ENCODE measurements at places on chromosomes 7 and 10. TPM values are rescaled to one million over a fixed set of nuclear protein-coding genes. Genes with fewer than 3 reads are reported as not detected.

DNA sequence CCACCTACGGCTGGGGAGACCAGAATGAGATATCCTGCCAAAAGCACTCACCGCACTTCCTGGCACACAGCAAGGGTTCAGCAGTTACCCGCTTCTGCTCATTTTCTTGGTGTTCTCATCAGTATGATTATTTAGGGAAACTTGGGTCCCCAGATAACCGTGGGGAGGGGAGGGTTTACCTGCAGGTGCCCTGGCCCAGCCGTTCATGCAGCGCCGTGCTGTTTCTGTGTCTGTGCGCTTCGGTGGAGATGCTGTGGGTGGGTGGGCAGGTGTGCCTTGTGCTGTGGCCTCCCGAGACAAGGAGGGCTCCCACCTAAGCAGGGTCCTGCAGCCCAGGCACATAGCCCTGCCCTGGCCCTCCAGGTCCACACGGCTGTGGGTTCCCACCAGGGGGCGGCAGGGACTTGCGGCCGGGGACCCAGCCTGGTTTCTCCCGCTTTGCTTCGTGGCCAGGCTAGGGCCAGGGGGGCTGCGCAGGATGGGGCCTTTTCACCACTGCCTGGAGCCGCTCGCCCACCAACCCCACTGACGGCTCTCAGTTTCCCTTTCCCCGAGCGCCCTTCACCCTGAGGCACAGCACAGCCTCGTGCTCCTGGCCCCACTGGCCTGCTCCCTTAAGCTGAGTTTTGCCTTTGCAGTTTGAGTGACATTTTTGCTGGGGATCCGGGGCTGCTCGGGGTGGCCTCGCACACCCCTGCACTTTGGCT, 78.5 kb downstream of the LHPP start:
- peaks cover 9% of the 10 kb centered on the region for H3K4me1 ChIP-seq
- no peak for DNase-seq
- H3K27me3 ChIP-seq, result no peaks in the 10 kb centered on the region

DNA sequence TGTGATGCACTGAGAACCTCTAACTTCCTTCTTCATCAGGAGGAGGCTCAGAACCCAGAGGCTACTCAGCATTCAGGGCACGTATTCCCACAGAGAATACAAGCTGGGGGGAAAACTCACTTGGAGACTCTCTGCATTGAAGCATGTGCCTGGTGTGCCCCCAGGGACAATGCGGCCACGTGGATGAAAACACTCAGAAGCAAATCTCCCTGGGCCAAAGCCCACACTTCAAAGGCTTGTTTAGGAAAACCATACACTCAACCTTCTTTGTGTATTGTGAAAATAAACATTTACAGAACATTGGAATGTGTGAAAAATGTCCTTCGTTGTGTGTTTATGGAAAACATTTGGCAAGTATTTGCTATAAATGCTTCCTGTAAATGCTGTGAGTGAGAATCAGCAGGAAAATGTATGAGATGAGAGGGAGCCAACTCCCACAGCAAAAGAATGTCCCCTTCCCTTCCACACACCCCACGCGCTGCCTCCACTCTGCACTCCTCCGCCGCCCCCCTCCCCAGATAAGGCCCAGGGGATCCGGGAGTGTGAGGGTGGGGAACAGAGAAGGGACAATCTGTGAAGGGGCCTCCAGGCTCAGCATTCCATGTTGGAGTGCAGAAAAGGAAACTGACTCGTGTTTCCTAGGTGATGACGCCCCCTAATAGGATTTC, 339.5 kb downstream of the ELMO1 start:
- peaks cover 9% of the 10 kb centered on the region for H3K4me1 ChIP-seq
- peak overlapping the region; percentile 52 for H3K27ac ChIP-seq
- no peaks in the 10 kb centered on the region for H3K27me3 ChIP-seq
- H3K4me3 ChIP-seq, result no peak overlapping the region
- DNase-seq, result no peak

- H3K4me1 ChIP-seq, result no peaks in the 10 kb centered on the region
- DNase-seq, result no peak
- no peak overlapping the region for H3K27ac ChIP-seq
- no peaks in the 10 kb centered on the region for H3K27me3 ChIP-seq
- H3K36me3 ChIP-seq, result no peaks in the 10 kb centered on the region
- H3K4me3 ChIP-seq, result no peak overlapping the region
These were observed 93.1 kb downstream of the FZD1 start for GRCh38 chr7:91357379-91357778.

GRCh38 chr7:156792611-156793010, 100.4 kb downstream of the LMBR1 start:
- no peak overlapping the region for H3K27ac ChIP-seq
- no peak for DNase-seq
- peaks cover 3% of the 10 kb centered on the region for H3K36me3 ChIP-seq
- no peak overlapping the region for H3K4me3 ChIP-seq

GRCh38 chr7:150927956-150928344, 50.2 kb downstream of the KCNH2 start:
- H3K27ac ChIP-seq, result no peak overlapping the region
- no peak for DNase-seq
- no peaks in the 10 kb centered on the region for H3K27me3 ChIP-seq
- H3K4me1 ChIP-seq, result no peaks in the 10 kb centered on the region
- H3K36me3 ChIP-seq, result no peaks in the 10 kb centered on the region
- H3K4me3 ChIP-seq, result no peak overlapping the region

DNA sequence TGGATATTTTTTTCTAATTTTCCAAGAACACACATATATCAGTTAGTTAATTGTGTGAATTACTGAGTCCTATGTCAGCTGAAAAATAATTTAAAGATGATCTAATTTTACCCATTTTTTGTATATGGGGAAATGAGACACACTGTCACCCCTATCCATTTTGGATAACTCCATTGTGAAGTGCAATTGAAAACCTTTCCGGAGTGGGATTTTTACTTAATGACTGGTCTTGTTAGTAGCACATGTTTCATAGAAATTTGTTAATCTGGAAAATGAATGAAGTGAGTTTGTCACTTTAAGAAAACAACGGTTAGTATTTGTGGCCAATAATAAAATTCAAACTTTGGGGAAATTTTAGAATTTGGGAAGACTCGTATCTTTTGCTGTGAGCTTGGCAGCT, 2.0 kb downstream of the GARS1 start:
- DNase-seq, result no peak
- H3K4me1 ChIP-seq, result peaks cover 34% of the 10 kb centered on the region
- no peaks in the 10 kb centered on the region for H3K27me3 ChIP-seq
- no peak overlapping the region for H3K27ac ChIP-seq
- H3K4me3 ChIP-seq, result peak overlapping the region; percentile 83
- peaks cover 34% of the 10 kb centered on the region for H3K36me3 ChIP-seq

GRCh38 chr7:28135315-28135714, 45.3 kb downstream of the JAZF1 start:
- no peak overlapping the region for H3K27ac ChIP-seq
- DNase-seq, result no peak
- H3K27me3 ChIP-seq, result no peaks in the 10 kb centered on the region
- no peaks in the 10 kb centered on the region for H3K36me3 ChIP-seq
- H3K4me3 ChIP-seq, result no peak overlapping the region
- H3K4me1 ChIP-seq, result peaks cover 60% of the 10 kb centered on the region

- no peak overlapping the region for H3K27ac ChIP-seq
- no peak for DNase-seq
- no peaks in the 10 kb centered on the region for H3K27me3 ChIP-seq
These were observed 147.1 kb downstream of the ITGA8 start for GRCh38 chr10:15572531-15573045.

GRCh38 chr7:98423043-98423442, 22.2 kb upstream of the BAIAP2L1 start:
- peaks cover 44% of the 10 kb centered on the region for H3K27me3 ChIP-seq
- H3K4me3 ChIP-seq, result no peak overlapping the region
- DNase-seq, result no peak
- no peaks in the 10 kb centered on the region for H3K36me3 ChIP-seq

DNA sequence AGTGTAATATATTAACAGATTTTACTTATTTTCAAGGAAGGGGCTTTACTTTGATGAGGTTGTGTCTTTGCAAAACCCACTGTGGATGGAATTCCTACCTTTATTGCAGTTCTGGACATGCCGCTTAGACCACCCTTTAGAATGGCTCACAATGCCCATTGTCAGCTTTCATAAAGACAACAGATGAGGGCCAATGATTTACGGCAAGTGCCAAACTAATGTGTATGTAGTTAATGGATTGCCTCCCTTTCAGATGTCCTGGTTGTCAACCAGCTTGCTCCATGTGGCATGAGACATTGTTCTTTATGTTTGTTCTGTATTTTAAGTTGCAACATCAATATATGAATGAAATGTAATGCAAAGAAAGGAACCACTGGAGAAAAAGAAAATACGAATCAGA, 35.0 kb upstream of the ELMO1 start:
- no peaks in the 10 kb centered on the region for H3K27me3 ChIP-seq
- no peaks in the 10 kb centered on the region for H3K4me1 ChIP-seq
- DNase-seq, result no peak
- no peaks in the 10 kb centered on the region for H3K36me3 ChIP-seq
- no peak overlapping the region for H3K27ac ChIP-seq
- no peak overlapping the region for H3K4me3 ChIP-seq

DNA sequence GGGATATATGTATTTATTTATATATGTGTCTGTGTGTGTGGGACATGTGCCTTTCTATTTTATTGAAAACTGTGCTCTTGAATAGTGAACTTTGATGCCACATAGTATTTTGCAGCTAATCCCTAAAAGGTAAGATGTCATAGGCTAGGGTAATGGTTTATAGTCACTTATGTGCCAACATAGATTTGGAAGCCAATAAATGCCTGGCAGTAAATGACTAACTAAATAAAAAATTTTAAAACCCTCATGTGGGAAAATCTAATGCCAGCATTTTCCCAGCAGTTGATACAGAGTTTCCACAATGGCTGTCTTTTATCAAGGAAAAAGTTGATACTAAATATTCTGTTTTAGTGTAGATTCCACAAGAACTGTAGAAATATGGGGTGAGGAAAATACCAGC, 101.5 kb upstream of the IMMP2L start:
- H3K36me3 ChIP-seq, result no peaks in the 10 kb centered on the region
- H3K27me3 ChIP-seq, result no peaks in the 10 kb centered on the region
- H3K4me1 ChIP-seq, result no peaks in the 10 kb centered on the region
- no peak overlapping the region for H3K27ac ChIP-seq
- no peak for DNase-seq
- no peak overlapping the region for H3K4me3 ChIP-seq

DNA sequence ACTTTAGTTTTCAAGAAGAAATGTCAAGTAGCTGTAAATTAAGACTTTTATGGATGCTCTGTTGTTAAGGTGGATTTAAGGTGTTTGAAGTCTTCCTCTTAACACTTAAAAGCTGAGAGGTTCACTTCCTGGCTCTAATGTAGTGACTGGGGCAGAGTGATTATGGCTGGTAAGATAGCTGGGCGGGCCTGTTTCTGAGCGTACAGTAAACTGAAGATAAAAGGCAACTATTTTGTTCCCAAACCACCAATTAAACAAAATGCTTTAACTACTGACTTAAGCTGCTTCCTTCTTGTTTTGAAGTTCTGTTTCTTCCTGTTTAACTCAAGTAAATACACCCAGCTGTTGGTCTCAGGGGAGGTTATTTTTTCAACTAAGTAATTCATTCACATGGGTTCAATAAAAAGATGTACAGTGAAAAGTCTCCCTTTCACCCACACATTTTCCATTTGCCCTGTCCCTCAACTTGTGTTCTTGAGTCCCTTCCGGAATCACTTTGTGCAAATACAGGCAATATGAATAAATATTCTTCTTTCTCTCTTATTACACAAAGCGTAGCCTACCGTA, 19.3 kb downstream of the VWA2 start:
- DNase-seq, result no peak
- no peaks in the 10 kb centered on the region for H3K36me3 ChIP-seq
- H3K27me3 ChIP-seq, result no peaks in the 10 kb centered on the region
- no peaks in the 10 kb centered on the region for H3K4me1 ChIP-seq

GRCh38 chr7:87036985-87037384, 22.5 kb downstream of the ELAPOR2 start:
- no peaks in the 10 kb centered on the region for H3K36me3 ChIP-seq
- DNase-seq, result no peak
- no peak overlapping the region for H3K27ac ChIP-seq
- H3K4me1 ChIP-seq, result no peaks in the 10 kb centered on the region
- H3K4me3 ChIP-seq, result no peak overlapping the region
- H3K27me3 ChIP-seq, result no peaks in the 10 kb centered on the region

DNA sequence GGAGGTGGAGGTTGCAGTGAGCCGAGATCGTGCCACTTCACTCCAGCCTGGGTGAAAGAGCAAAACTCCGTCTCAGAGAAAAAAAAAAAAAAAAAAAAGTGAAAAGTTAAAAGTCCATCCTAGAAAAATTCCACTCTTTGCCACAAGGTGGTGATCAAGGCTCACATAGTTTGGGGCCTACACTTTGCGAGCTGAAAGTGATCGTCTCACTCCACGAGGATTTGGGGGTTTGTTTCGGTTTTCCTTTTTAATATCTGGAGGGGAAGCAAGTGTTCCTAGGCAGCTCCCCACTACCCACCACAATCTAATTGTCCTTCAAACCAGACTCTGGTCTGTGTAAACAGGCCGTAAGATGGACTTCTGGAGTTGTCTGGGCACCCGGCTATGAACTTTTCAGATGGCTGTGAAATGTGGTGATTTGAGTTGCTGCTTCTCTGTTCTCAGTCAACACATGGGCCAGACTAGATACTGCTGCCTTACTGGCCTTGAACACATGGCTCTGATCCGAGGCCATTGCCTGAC, 27.1 kb downstream of the PRLHR start:
- DNase-seq, result peak; percentile 70
- H3K36me3 ChIP-seq, result no peaks in the 10 kb centered on the region
- H3K27me3 ChIP-seq, result no peaks in the 10 kb centered on the region
- H3K27ac ChIP-seq, result no peak overlapping the region

- DNase-seq, result no peak
- no peak overlapping the region for H3K4me3 ChIP-seq
These were observed 7.4 kb downstream of the CYP3A43 start for GRCh38 chr7:99835189-99835588.

- no peak overlapping the region for H3K27ac ChIP-seq
- no peak for DNase-seq
- H3K36me3 ChIP-seq, result no peaks in the 10 kb centered on the region
These were observed 42.2 kb upstream of the C10orf90 start for GRCh38 chr10:126712681-126713080.

GRCh38 chr10:72796042-72796441, 97.5 kb upstream of the OIT3 start:
- H3K4me3 ChIP-seq, result no peak overlapping the region
- H3K27ac ChIP-seq, result no peak overlapping the region
- no peak for DNase-seq

GRCh38 chr7:2720024-2720423, 32.0 kb downstream of the AMZ1 start:
- no peak for DNase-seq
- peaks cover 31% of the 10 kb centered on the region for H3K4me1 ChIP-seq
- H3K27ac ChIP-seq, result no peak overlapping the region
- H3K27me3 ChIP-seq, result no peaks in the 10 kb centered on the region
- H3K4me3 ChIP-seq, result no peak overlapping the region

- no peaks in the 10 kb centered on the region for H3K27me3 ChIP-seq
- no peak overlapping the region for H3K27ac ChIP-seq
- H3K4me1 ChIP-seq, result peaks cover 34% of the 10 kb centered on the region
- no peak overlapping the region for H3K4me3 ChIP-seq
These were observed 41.4 kb downstream of the BRAF start for GRCh38 chr7:140883378-140883777.

Gene SLC16A12
- 2.2 TPM for total RNA-seq

Gene CCDC172
- total RNA-seq, result not detected

Gene CDK1
- 0.26 TPM for total RNA-seq

Gene HKDC1
- 0.17 TPM for total RNA-seq
